Peyer's patch (tissue), 4 donors: ENCODE measurements at places on chromosomes 3 and 15.
A peak's percentile ranks its signal among the peaks of the same experiment; 100 is the strongest.

- no peak for DNase-seq
Measured at GRCh38 chr15:38035701-38036100, 101.3 kb downstream of the TMCO5A start.

- no peak for DNase-seq
Measured at GRCh38 chr3:31227131-31227562, 305.6 kb upstream of the STT3B start.

DNA sequence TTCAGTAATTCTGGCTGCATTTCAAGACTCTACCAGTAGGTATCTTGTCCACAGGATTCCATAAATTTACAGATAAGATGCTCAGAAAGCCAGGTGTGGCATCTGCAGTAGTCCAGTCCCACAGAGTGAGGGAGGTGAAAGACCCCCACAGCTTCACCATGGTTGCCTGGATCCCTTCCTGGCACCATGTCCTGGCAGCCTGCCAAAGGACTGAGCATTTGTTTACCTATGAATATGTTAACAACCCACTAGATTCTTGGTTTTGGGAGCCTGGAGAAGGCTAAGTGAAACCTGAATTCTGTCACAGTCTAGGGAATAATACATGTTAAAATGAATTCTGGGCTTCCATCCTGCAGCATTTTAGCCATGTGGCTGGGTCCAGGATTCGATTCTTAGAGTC, 14.9 kb downstream of the CHST2 start:
- no peak for DNase-seq

DNA sequence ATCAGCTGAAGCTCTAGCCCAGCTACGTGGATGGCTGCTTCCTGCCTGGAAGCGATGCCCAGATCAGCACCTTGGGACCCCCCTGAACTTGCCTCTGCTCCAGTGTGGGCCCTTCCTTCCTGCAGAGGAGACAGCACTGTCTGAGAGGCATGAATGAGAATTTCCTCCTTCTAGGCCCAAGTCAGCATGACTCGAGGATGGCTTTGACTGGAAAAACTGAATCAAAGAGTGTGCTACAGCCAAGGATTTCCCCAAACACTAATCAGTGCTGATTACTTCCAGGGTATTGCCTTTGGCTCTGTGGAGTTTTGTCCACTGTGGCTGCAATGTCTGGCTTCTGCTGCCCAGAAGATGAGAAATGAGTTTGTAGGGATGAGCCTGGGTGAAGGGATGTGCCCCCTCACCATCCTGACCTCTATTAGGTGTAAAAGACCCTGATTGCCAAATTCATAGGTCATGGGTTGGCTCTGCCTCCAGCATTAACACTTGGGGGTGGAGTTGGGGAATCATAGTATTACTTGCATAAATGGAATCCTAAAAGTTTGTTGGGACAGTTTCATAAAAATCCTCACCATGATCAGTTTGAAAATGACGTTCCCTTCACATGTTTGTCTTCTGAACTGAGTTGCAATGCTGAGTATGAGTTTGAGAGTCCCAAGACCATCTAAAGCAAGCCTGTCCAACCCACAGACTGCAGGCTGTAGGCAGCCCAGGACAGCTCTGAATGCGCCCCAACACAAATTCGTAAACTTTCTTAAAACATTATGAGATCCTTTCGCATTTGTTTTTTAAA, 36.7 kb downstream of the FLNB start:
- DNase-seq, result no peak

DNA sequence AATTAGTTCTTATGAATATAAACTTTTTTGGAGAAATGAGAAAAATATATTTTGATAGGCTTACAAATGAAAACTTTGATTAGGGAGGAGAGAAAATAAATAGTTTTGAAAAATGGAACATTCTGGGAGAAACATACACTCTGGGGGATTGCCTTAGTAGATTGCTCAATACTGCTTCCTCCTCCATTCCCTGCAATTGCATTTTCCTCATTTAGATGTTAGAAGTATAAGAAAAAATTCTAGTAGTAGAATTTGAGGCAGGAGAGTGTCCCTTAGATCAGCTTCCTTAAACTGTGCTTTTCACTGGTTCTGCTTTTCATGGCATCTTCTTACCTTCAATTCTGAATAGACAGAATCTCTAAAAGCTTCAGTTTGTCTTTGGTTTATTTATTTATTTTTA, 46.2 kb upstream of the CTDSPL2 start:
- no peak for DNase-seq

DNA sequence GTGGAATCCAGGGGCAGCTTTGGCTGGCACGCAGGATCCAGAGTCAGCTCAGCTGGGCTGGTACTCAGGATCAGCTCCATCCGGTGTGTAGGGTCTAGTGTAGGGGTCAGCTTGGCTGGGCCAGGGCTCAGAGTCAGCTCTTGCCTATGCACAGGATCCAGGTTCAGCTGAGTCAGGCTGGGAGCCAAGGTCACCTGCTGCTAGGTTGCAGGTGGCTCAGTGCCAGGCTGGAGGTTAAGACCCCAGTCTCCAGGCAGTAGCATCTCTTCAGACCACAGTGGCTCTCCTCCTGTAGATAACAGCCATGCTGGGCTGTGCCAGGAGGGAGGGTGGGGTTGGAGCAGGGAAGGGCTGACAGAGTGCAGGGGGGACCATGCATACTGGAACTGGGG, 1.8 kb downstream of the HYAL3 start:
- DNase-seq, result peak; percentile 53

DNA sequence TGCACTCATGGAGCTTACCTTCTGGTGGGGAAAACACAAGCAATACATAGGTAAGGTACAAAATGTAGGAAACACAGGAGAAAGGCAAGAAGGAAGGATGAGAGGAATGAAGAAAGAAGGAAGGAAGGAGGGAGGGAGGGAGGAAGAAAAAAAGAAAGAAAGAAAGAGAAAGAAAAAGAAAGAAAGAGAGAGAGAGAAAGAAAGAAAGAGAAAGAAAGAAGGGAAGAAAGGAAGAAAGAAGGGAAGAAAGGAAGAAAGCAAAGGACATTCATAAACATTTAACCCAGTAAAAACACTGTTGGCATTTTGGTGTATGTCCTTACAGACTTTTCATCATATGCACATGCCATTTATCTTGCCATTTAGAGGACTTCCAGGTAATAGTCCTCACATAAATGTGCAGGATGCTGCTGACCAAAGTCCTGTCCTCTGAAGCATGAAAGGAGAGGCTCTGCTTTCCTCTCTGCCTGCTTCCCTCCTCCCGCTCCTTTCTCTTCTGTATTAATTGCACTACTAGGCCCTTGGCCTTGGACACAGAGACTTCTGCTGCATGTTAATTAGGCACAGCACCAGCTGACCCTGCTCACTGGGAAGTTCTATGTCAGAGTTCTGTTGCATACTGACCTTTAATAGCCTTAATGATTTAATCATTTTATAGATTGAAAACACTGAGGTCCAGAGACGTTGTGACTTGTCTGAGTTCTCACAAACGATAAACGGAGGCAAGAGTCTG, 29.7 kb upstream of the NDUFB4 start:
- DNase-seq, result no peak

GRCh38 chr3:57959423-57960173, 48.6 kb upstream of the FLNB start:
- DNase-seq, result no peak

DNA sequence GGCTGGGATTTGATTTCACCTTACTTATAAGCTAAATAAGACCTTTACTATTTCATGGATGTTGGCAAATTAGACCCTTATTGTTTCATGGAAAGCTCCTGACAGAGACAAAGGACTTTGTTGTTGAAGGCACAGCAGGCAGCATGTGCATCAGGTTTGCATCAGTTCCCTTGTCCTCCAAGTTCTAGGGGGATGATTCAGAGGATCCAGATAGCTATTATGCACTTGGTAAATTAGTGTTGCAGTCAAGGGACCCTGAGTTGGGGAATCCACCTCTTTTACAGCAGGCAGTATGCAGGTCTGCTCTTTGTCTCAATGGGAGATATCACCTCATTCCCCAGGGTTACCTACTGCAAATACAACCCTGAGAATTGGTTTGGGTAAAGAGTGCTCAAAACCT, 131.4 kb upstream of the IGSF10 start:
- DNase-seq, result no peak

GRCh38 chr3:148748283-148748682, 50.6 kb downstream of the AGTR1 start:
- no peak for DNase-seq

DNA sequence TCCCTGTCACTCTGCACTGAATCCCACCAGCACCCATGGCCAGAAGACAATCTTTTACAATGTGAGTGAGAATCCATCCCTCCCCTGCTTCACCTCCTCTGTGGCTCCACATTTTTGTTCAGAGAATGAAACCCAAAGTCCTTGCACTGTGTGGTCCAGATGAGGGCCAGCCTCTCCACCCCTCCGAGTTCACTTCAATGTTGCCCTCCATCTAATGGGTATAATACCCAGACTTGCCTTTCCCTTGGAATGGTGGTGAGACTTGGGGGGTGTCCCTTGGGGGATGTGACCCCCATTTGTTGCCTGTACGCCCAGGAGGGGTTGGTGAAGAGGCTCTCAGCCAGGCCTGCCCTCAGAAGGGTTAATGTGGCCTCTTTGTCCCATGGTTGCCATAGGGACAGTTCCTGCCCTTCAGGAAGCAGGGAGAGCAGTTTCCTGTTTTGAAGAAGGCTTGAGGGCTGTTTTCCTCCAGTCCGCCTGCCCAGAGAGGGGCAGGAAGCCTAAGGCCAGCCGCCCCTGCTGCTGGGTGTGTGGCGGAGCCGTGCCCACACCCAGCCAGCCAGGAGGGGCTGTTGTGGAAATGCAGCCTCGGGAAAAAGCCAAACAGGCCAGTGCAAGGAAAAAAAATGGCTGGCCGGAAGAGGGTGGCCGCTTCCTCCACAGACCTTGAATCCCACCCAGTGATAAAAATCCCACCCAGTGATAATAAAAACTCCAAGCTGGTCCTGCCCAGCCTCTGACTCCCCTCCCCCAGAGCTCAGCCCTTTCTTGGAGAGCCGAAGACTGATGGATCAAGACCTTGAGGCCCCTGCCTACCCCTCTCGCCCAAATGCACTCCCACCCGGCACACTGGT, 14.6 kb upstream of the FGD5 start:
- DNase-seq, result peak; percentile 56

- DNase-seq, result no peak
Measured at GRCh38 chr3:157170861-157171260, 10.9 kb upstream of the CCNL1 start.

GRCh38 chr3:139937674-139938279, 2.8 kb downstream of the CLSTN2 start:
- DNase-seq, result no peak

DNA sequence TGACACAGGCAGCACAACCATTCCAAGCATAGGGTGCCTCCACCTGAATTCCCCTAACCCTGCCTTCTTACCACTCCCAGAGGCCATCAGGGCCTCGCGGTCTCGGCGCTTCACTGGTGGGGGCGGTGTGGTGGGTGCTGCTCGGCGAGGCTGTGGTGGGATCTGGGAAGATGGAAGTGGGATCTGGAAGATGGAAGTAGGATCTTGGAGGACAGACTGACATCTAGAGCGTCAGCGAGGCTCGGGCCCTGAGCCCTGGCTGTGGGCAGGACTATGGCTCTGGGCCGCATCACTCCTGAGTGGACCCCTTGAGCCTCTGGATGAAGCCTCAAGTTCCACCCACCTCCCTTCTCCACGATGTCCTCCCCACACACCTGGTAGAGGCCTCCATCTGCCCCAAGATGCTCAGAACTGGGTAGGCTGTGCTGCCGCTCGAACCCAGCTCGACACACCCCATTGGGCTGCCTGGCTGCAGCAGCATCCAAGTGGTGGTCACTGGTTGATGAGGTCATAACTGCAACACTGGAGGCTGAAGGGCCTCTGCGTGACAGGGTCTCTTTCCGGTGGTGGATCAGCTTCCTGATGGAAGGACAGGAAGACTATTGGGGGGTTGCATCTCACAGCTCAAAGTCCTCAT, 3.6 kb downstream of the NCKIPSD start:
- no peak for DNase-seq

DNA sequence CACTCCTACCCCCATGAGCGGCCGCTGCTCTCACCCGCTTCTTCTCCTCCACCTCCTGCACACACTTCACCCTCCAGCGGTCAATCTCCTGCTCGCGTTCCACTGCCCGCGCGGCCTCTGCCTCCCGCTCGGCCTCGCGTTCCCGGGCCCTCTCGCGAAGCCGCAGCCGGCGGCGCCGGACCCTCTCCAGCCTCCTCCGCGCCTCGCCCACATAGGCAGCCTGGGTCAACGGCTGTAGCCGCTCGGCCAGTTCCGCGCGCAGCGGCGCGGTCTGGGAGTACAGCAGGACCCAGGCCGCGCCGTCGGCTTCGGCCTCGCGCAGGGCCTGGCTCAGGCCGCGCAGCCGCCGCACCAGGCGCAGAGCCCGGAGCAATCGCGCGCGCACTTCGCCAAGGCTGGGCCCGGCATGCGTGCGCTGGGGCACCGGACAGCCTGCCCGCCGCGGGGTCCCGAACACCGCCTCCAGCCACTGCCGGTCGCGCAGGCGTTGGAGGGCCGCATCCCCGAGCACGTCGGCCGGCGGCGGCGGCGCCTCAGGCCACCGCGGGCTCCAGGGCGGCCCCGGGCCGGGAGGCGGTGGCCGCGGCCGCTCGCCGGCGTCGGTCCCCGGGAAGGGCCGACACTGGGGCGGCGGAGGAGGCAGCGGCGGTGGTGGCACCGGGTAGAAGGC, 595 bp downstream of the PDCD7 start:
- no peak for DNase-seq

- DNase-seq, result no peak
Measured at GRCh38 chr3:194713299-194714136, 27.8 kb downstream of the FAM43A start.

DNA sequence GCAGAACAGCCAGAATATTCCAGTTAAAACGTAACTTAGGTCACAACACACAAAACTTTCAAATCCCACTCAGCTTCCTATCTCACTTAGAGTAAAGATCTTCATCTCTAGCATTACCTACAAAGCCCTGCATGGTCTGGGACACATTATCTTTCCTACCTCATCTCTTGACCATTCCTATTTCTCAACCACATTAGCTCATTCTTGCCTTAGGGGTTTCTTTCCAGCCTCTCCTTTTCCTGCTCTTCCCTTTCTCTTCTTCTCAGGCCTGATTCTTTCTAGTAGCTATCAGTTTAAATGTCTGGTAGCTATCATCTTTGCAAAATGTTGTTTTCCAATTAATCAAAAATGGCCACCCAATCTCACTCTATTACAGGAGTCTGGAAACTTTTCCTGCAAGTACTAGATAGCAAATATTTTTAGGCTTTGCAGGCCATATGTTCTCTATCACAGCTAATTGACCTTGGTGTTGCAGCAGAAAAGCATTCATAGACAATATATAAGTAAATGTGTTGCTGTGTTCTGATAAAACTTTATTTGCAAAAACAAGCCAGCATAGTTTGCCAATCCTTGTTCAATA, 15.1 kb upstream of the CBLB start:
- DNase-seq, result no peak

DNA sequence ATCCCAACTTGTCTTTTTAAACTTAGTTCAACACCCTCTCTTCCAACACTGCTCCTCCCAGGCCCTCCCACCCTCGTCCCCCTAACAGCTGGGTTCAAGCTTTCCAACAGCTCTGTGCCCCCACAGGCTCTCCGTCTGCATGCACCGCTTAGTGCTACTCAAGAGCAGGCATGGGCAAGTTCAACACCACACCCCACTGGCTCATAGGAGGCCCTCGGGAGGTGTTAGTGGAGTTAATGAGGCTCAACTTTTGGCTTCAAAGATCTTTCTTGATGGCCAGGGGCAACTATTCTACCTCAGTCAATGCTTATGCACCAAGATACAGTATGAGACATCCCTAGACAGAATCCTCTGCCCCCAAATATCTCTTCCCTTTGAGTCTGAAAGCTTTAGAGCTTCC, 114.4 kb downstream of the ANP32A start:
- no peak for DNase-seq
